H7 (cell line): ENCODE measurements at places on chromosomes 16 and 17.
A peak's percentile ranks its signal among the peaks of the same experiment; 100 is the strongest.

DNA sequence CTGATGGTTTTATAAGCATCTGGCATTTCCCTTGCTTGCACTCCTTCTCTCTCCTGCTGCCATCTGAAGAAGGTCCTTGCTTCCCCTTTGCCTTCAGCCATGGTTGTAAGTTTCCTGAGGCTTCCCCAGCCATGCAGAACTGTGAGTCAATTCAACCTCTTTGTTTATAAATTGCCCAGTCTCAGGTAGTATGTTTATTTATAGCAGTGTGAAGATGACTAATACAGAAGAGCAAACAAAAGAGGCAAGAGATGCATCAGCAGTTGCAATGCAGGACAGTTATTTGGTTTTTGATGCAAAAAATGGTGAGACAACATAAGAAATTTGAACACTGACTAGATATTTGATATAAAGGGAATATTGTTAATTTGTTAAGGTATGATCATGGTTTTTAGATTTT is 16.8 kb downstream of the TMEM100 start:
- no peak for DNase-seq

- no peak for DNase-seq
Observed at GRCh38 chr17:31231852-31232251, 65.2 kb downstream of the OMG start.

DNA sequence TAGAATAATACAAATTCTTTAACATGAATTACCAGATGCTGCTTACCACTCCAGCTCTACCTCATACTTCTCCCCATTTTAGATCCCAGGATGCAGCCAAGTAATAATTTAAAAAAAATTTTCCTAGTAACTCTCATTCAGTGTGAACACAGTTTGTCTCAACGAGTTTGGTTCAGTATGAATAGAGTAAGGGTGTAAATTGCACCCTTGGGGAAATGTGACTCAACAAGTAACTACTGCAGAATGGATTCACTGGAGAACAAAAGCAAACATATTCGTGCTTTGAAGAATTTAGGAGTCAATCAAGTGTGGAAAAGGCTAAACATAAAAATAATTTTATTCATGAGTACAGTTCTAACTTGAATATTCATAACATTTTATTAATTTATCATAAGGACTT is 23.0 kb downstream of the KCNJ16 start:
- DNase-seq, result no peak

DNA sequence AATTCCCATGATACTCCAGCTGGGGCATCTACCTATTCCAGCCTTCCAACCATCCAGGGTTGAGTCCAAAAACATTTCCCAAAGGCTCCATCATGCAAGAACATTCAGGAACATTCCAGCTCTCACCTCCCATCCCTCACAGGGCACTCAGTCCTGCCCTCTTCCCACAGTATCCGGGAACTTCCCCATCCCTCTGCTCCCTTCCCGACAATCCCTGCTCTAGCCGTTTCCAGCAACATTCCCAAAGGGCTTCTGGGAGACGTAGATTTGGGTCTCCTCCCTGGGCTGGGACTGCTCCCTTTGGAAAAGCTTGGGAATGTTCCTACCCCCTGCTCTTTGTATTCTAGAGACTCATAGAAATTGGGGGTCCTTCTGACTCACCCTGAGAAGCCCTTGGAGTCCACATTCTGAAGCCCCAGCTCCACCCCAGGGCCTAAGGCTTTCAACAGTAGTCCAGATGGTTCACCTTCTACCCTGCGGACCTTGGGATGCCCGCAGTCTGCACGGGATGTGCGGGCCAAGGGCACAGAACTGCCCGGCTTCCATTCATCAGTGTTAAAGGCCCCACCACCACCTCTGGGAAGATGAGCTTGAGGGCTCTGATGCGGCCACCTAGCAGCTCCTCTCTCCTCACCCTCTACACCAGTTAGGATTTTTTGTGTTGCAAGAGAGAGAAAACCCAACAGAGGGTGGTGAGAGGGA is 25.4 kb downstream of the NGFR start:
- peak; percentile 20 for DNase-seq

- peak; percentile 97 for DNase-seq
Observed at GRCh38 chr17:50547035-50547735, at the start of gene SPATA20. TSS of gene SPATA20 (plus strand) at chr17:50547174. CDS start at chr17:50547209, 35 bp downstream.

GRCh38 chr16:54503011-54503855 is 216.6 kb upstream of the IRX3 start:
- DNase-seq, result no peak

DNA sequence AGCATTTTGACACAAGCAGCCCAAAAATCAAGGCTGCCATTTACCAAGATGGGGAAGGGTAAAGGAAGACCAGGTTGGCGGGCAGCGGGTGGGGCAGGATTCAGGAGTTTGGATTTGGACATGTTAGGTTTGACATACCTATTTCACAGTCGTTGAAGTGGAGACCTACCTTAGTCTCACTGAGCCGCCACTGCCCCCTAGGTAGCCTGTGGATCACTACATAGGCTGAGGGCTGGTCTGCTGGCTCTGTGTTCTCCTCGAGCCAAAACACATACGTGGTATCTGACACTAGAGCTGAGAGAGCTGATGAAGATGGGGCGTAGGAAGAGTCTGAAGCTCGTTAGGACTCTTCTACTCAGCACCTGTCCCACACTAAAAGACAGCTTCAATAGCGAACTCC is 115.1 kb downstream of the HIC1 start:
- peak; percentile 64 for DNase-seq

- no peak for DNase-seq
Observed at GRCh38 chr17:57020208-57020607, 42.3 kb downstream of the SCPEP1 start.

DNA sequence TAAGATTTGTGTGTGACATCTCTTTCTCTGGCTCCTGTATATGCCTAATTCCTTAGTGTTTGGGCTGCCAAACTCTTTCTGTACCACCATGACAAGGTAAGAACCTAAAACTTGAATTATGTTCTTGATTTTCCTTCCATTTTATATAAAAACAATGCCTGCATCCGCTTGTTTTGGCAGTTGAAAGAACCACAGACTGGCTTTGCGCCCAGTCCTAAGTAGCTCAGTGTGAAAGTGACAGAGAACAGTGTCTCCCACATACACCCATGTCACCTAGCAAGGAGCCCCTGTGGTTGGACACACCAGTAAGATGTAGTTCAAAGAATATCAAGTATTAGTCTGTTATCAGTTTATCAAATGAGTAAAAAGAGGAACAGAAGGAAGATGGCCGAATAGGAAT is 40.7 kb upstream of the SLC6A2 start:
- DNase-seq, result no peak

GRCh38 chr17:56186222-56186786 is 33.0 kb downstream of the ANKFN1 start:
- DNase-seq, result no peak

DNA sequence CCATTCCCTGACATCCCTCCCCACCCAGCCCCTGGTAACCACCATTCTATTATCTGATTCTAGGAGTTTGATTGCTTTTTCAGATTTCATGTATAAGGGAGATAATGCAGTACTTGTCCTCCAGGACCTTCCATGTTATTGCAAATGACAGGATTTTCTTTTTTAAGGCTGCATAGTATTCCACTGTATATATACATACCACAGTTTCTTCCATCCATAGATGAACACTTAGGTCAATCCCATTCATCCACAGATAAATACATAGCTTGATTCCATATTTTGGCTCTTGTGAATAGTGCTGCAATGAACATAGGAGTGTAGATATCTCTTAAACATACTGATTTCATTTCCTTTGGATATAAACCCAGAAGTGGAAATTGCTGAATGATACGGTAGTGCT is 183.3 kb downstream of the CEP112 start:
- DNase-seq, result no peak

DNA sequence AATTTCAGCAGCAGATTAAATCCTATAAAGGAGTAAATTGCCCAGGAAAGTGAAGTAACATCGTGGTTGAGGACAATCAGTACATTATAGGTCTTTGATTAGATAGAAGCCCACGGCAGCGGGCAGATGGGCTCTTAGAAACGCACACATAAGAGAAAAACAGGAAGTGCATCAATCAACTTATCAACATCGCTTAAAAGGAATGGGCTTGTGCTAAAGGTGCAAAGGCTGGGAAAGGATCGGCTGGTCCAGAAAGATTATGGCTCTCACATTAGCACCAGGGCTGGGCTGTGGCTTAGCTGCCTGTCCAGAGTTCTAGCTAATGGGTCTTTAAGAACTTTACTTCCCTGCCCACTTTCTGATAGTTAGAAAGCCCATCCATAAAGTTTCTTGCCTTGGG is 292.0 kb upstream of the TNRC6C start:
- DNase-seq, result no peak

- DNase-seq, result no peak
Observed at GRCh38 chr16:89749637-89750036, 28.3 kb downstream of the ZNF276 start.

DNA sequence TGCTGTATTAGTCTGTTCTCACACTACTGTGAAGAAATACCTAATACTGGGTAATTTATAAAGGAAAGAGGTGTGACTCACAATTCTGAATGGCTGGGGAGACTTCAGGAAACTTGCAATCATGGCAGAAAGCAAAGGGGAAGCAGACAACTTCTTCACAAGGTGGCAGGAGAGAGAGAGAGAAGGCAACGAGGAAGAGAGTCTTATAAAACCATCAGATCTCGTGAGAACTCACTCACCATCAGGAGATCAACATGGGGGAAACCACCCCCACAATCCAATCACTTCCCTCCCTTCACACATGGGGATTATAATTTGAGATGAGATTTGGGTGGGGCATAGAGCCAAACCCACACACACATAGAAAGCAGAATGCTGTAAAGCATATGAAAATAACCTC is 896.2 kb downstream of the CDH11 start:
- DNase-seq, result no peak

DNA sequence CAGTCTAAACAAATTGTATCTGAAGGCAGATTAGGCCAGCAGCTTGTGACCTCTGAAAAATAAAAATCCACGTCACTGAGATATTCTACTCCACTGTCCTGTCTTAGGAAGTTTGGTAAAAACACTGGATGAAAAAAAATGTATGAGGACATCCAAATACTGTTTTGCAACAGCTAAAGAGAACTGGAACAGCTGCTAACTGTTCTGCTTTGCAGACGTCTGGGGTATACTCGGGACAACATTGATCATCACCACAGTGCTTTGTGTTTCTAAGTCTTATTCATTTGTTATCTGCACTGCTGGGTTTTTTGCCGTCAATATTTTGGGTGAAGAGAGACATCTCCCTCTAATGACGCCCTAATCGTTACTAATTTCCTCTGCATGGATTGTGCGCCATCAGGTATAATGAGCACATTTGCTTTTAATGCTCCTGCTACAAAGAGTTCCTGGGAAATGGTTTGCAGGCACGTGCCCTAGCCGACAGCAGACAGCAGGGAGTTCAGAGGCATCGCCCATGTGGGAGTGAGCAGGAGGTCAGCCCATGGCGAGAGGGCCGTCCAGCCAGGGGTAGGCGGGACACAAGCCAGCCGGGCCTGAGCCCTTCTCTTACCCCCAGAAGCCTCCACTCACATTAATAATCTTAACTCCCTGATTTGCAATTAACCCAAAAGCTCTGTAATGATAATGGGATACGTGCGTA is 87.0 kb downstream of the CBLN1 start:
- DNase-seq, result peak; percentile 31

DNA sequence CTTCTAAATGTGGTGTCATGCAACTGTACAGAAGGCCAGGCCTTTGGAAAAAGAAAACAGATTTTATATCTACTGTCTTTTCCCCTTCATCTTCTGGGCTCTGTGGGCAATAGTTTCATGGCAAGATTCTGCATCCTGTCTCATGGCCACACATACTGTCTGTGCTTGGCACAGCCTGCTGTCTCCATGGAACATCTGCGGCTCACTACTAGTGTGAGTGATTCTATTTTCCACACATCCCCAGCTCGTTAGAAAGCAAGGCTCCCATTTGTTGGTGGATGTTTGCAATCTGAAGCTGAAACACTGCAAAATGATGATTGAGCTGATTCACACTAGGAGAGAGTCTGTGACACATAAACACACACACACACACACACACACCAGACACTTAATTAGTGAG is 32.4 kb downstream of the CACNG3 start:
- DNase-seq, result no peak

- DNase-seq, result no peak
Observed at GRCh38 chr17:43599835-43600234, 53.7 kb upstream of the ETV4 start.

- no peak for DNase-seq
Observed at GRCh38 chr17:73208139-73208827, 15.4 kb downstream of the COG1 start.

GRCh38 chr16:26668026-26668425 is 398.7 kb upstream of the C16orf82 start:
- DNase-seq, result no peak

DNA sequence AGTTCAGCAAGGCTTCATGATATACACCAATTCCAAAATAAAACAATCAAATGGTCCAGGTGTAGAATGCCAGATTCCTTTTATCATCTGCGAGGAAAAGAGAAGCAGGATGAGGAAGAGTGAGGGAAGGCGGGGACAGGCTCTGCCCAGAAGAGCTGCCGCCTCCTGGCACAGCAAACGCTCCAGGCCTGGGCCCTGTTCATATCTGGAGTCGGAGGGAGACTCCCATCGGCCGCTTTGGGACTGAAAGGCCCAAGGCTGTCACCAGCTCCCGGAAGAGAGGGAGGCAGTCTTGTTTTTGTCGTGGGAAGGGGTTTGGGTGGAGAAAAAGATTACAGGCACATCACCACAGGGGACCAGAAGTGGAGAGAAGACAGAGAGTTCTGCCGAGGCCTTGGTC is 29.0 kb upstream of the SLC25A19 start:
- DNase-seq, result no peak

DNA sequence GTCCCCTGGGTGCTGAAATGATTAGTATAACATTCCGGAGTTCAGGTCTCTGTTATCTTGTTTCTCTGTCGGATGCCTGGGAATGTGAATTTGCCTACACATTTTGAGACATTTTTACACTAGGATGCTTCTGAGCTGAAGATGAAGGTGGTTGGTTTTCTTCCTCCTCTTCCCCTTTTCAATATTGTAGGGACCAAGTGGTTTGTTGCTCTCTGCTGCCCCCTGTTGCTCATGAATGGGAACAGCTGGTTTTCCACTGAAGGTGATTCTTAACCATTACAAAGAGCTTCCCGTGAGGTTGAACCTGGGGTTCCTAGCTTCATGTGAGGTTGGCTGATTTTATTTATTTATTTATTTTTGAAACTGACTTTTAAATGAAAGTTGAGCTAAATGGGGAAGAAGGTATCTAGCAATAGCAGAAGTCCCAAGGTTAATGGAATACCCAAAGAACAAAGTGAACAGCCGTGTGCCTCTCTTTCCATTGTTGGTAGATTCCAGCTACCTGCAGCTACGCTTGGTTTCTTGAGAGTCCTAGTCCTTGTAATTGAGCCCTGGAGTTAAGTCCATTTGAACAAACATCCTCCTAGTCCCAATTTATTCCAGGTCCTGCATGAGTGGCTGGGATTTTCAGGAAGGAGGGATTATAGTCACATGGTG is 983.9 kb upstream of the EEF2KMT start:
- peak; percentile 66 for DNase-seq
